ENCODE measurements at places on chromosomes 2 and 18.

DNA sequence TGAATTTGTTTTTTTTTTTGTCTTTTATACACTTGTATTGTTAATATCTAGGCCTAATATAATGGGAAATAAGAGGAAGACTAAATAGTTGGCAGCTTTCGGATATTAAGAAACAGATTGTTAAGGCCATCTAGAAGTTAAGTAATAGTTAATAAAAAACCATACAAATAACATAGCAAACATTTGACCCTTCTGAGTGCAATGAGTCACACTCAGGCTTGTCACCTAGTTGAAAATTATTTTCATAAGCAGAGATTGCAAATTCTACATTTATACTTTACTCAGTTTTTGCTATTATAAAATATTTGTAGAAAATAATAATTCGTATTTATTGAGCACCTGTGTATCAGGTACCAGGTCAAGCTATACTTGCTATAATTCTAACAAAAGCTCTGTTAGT, 2.4 kb downstream of the NUP35 start:
- no peak for DNase-seq

GRCh38 chr2:152367547-152368390, 32.8 kb downstream of the FMNL2 start:
- no peak for DNase-seq

- DNase-seq = no peak
These were observed 3.0 kb upstream of the ZNF516 start for GRCh38 chr18:76498064-76498463.

DNA sequence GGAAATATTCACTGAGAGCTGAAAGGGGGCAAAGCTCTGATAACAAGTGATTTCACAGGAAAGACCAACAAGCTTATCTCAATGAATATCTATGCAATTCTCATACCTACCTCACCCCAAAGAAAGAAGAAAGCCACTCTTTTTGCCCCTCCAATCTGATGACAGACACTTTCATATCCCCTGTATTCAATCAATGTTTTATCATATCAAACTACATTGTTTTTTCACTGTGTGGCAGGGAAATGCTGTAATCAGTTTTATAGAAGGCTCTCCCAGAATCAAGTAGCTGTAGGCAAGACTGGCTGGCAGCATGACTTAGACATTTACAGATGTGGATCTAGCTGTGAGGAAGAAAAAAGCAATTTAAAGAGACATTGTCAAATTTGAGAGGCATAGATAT, 81.3 kb upstream of the PIK3C3 start:
- DNase-seq = no peak

GRCh38 chr2:23533338-23533695, 148.3 kb downstream of the KLHL29 start:
- DNase-seq = no peak

DNA sequence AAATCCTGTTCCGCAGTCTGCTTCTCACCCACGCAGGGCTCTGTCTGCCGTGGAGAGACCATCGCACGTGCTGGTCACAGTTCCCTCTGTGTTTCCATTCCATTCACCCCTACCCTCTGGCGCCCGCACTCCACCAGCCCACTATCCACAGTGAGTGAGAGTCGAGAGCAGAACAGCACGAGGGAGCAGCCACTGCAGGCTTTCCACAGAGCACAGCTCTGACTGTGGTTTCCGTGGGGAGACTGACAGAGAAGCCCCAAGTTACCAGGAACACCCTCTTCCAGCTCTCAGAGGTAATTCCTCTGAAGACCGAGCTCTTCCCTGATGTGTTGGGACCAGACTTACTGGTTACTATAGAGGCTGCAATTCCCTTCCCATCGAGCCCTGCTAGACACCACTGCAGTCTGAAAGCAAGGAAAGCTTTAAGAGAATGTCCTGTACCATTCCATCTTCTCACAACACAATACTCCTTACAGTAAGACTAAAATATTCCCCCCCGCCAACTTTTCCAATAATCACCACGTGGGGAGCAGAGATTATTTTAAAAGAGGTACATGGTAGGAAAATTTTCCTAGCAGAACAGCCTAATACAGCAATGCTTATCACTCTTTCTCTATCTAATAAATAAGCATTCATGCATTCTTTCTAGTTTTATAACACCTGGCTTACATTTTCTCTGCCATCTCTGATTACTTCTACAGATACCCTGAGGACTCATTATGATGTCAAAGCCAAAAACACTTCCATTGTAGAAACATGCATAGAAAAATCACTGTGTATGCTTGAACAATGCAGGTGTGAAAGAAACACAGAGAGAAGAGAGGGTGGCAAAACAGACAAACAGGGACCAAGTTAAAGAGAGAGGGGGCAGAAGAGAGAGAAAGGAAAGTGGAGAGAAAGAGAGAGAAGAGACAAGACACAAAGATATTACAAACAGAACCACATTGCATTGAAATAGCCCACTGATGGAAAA, 4.7 kb downstream of the MYT1L start:
- no peak for DNase-seq

- DNase-seq = no peak
These were observed 97.3 kb downstream of the CD8B2 start for GRCh38 chr2:106584304-106584954.

- no peak for DNase-seq
These were observed 175.3 kb upstream of the THUMPD2 start for GRCh38 chr2:39954346-39954745.

GRCh38 chr2:155840661-155841060, 491.9 kb downstream of the NR4A2 start:
- no peak for DNase-seq

DNA sequence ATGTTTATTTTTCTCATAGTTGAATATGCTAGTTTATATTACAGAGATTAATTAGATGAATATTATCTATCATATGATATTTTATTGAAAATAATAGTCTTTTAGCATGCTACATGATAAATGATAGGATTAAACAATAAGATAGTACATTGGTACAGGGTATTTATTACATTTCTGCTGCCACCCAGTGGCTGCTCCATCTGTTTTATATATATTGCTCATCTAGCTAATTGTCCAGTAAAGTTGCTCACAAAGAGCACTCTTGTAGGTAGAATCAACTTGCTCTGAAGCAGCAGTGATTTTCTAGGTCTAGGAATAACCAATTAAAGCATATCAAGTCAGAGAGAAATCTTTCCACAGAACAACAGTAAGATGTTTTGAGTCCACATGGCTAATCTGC, 183.3 kb downstream of the ASXL3 start:
- DNase-seq = no peak

GRCh38 chr2:72276356-72276755, 128.7 kb upstream of the CYP26B1 start:
- DNase-seq = no peak

DNA sequence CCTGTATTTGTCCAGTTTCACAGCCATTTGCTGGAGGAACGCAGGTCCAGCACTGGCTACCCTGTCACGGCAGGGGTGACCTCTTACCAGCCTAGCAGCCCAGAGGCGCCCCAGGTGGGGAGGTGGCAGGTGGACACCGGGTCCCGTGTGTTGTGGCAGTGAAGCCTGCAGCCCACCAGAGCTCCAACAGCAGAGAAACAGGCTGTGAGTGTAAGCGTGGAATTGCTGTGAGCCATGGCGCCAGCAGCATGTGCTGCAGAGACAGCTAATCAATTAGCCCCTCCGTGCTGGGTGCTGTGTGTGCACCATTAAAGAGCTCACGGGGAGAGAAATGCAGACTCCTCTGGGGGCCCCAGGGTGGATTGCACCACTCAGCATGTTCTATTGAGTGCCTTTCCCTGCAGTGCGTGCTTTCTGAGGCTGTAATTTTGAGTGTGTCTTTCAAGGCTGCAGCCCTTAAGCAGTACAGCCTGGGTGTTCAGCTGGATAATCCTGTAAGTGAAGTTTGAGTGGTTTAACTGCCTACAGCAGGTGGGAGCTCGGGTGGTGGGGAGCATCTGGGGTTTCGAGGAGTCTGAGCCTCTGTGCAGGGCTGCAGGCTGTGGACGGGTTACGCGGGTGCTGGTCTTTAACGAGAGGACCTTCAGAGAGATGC, 15.9 kb downstream of the RTP5 start:
- no peak for DNase-seq

DNA sequence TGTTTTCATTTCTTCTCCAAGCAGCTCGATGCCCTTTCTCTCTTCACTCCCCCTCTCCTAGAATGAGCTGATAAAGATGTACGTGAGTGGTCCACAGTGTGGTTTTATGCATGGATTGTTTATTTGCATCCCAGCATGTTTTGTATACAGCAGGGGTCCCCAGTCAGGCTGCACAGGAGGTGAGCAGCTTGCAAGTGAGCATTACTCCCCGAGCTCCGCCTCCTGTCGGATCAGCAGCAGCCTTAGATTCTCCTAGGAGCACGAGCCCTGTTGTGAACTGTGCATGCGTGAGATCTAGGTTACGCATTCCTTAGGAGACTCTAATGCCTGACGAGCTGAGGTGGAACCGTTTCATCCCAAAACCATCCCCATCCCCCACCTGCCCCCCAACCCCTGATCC, 262.6 kb downstream of the AGAP1 start:
- no peak for DNase-seq

- DNase-seq = no peak
These were observed 38.2 kb upstream of the CYP1B1 start for GRCh38 chr2:38113981-38114708.

DNA sequence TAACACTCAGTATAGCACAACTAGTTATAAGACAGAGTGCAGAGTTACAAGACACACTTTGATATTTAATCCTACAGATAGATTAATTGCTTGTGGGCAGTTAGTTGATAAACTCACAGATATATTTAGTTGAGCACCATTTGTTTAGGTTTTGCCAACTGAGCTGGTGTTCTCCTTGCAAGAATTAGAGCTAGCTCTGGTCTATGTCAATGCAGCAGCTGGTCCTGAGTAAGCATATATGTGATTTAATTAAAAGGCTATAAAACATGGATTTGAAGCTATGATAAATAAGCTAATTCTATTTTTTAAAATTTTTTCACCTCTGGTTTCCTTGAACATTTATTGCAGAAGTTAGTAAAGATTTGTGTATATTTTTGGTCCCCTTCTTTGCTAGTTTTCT, 35.6 kb downstream of the GPD2 start:
- no peak for DNase-seq

DNA sequence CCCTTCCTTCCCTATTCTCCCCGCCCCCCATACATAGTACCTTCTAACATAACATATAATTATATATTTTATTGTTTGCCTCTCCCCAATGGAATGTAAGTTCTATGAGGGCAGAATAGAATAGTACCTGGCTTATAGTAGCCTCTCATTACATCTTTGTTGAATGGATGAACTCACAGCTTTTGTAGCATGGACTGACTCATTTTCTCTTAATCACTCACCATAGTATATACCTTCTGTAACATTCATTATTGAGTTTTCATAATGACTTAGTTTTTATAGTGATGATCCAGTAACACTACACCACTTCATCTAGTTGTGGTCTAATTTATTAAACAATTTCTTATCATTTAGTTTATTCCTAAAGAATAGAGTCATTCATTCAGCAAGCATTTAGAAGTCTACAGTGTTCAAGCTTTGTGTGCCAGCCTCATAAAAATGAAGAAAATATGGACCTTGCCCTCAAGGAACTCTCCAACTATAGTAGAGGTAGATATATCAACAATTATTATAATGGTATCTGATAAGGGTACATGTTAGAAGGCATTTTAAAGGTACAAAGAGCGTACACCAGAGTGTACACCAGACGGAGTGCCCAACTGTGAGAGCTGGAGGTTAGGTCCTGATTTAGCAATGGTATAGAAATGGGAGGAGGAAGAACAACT, 31.1 kb downstream of the NCOA1 start:
- no peak for DNase-seq

- DNase-seq = no peak
These were observed 844.3 kb downstream of the MBD2 start for GRCh38 chr18:53380063-53380639.

GRCh38 chr2:110732422-110733413, at the start of gene ACOXL:
TSS of gene ACOXL (plus strand) at chr2:110732573. CDS start at chr2:110768390, 35,817 bp downstream.
- DNase-seq = no peak

GRCh38 chr2:150081775-150082481, 405.5 kb downstream of the RND3 start:
- DNase-seq = no peak

DNA sequence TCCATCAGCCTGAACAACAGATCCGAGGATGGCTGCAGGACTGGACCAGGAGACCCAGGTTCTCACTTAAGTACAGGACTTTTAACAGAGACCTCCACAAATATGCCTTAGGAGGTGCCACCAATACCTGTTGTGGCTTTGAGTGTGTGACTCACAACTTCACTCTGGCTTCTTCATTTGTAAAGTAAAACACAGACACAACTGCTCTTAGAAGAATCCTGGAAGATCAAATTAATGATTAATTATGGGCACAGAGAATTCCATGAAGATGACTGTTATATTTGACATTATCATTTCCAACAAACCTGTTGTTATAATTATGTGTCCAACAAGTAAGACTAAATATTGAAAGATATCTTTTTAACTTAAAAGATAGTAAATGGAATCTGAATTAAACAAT, 481.4 kb upstream of the KLHL29 start:
- no peak for DNase-seq

GRCh38 chr18:73827801-73828200, 319.8 kb downstream of the FBXO15 start:
- DNase-seq = no peak

DNA sequence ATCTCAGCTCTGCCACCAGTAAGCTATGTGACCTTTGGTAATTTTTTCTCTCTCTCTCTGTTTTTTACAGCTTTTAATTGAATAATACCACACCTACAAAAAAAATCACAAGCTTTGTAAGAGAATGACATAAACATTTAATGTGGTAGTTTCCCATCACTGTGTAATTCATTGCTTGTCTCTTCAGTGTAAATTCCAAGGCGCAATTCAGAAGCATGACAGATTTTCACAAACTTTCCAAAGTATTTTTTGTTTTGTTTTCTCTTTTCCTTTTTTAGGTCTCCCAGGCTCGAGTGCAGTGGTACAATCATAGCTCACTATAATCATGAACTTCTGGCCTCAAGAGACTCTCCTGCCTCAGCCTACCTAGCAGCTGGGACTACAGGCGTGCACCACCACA, 25.0 kb upstream of the PPM1B start:
- no peak for DNase-seq

- DNase-seq = no peak
These were observed 38.1 kb downstream of the FN1 start for GRCh38 chr2:215397632-215398341.

DNA sequence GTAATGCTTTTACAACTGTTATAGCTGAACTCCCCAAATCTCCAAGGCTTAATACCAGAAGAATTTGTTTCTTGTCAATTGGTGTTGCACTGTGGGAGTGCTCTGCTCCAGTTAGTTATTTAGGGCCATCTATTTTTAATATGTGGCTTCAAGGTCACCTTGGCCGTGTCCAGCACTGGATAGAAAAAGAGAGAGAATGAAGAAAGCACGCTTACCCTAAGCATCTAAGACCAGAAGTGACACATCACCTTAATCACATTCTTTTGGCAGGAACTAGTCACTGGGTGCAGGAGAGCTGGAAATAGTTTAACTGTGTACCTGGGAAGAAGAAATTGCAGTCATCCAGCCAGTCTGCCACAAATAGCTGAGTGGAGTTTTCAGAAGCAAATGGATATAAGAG, 78.8 kb downstream of the VWC2L start:
- DNase-seq = no peak

- no peak for DNase-seq
These were observed 83.7 kb upstream of the ZNF516 start for GRCh38 chr18:76578571-76579300.

GRCh38 chr2:86185517-86186212, 9.6 kb downstream of the IMMT start:
- DNase-seq = no peak

GRCh38 chr18:77223221-77223639, 26.4 kb upstream of the GALR1 start:
- no peak for DNase-seq

GRCh38 chr2:61235716-61236115, 73.7 kb downstream of the C2orf74 start:
- no peak for DNase-seq

GRCh38 chr2:25323042-25323514, 18.6 kb downstream of the DNMT3A start:
- DNase-seq = no peak
